Stimulated activated CD8-positive, alpha-beta memory T cell treated with anti-CD3 and anti-CD28 coated beads, Interleukin-4, amount 100 ng/mL, for 24 hours (primary cell): ENCODE measurements at places on chromosomes 5 and 9.

- DNase-seq, result no peak
These were observed 78.8 kb upstream of the SPRY4 start for GRCh38 chr5:142403583-142403982.

GRCh38 chr5:103340717-103341388 lies 82.3 kb downstream of the MACIR start:
- no peak for DNase-seq

DNA sequence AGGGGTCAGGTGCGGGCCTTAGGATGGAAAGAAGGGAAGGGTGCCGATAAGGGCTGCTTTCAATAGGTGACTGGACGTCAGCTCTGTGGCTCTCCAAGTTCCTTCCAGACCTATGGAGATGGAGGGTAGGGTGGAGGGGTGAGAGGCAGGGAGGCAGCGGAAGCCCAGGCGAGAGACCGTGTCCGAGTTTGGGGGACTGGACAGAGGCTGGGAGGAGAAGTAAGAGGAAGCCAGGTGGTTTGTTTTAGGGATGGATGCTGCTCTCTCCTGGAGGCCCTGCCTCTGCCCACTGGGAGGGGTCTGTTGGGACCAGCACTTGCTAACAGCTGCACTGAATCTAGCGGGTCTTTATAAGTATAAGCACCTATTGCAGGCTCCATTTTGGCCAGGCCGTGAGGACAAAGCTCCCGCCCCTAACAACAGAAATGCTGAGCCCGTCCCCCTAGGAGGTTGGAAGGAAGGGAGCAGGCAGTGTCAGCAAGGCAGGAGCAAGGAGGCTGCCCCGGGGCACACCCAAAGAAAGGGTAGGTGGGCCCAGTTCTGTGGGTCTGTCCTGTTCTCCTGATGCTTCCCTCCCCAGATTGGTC lies 167.5 kb downstream of the DAB2IP start:
- DNase-seq, result no peak

- DNase-seq, result no peak
These were observed 122.8 kb downstream of the TMEM161B start for GRCh38 chr5:88145611-88146467.

- no peak for DNase-seq
These were observed 2.4 kb downstream of the MRPL36 start for GRCh38 chr5:1797103-1797800.

DNA sequence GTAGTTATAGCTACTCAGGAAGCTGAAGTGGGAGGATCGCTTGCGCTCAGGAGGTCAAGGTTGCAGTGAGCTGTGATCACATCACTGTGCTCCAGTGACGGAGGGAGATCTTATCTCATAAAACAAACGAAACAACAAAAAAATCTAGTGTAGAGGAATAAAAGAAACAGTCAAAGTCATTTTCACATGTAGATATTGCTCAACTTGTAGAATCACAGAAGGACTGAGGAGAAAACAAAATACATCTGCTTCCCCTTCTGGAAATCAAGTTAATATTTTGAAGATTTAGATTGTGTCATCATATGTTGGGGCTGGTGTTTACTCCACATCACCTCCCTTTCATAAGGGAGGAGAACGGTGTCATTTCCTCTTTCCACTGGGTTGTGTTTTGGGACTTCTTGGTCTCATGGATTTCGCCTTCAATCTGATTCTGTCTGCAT lies 8.2 kb upstream of the SLC46A2 start:
- DNase-seq, result no peak

DNA sequence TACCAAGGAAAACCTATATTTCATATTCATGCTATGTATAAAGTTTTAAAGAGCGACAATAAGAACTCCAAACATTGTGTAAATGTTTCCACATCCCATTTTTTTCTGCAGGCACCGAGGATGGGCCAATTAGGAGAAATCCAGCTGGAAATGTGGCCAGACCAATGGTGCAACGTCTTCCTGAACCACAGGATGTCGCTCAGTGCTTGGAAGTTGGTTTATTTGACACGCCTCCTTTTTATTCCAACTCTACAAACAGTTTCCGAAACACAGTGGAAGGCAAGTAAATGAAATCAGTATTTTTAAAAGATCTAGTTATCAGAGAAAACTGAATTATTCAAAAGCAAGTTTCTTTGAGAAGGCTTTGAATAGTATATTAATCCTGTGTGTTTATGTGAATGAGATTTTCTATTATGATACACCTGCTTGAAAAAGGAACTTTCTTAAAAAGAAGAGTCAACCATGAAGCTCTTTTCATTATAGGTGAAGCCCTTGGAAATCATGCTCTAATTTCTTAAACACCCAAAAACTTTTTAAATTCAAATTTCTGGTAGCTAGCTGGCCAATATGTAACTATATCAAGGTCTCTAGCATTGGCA lies 9.1 kb downstream of the TYRP1 start:
- no peak for DNase-seq
